Right forelimb (tissue), 1 donor: ENCODE measurements at places on chromosomes 3 and 15.

DNA sequence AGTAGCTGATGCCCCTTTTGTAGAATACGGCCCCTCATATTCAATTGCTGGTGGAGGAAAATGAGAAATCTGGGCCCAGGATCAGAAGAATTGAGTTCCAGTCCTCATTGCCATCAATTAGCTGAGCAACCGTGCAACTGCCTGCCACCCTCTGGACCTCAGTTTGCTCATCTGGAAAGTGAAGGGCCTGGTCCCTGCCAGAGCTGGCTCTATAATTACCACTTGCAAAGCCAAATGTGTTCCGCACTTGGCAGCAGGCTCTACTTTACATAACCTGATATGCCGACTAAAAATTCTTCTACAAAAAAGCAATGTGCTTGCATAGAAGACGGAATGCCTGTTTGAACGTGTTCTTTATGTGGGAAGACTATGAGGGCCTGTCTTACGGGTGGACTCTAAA is 8.6 kb upstream of the ITGB5 start:
- DNase-seq: no peak

- no peak for DNase-seq
Measured at GRCh38 chr3:135181408-135181807, 386.3 kb downstream of the EPHB1 start.

GRCh38 chr15:39497759-39498565 is 82.9 kb upstream of the THBS1 start:
- DNase-seq: no peak

DNA sequence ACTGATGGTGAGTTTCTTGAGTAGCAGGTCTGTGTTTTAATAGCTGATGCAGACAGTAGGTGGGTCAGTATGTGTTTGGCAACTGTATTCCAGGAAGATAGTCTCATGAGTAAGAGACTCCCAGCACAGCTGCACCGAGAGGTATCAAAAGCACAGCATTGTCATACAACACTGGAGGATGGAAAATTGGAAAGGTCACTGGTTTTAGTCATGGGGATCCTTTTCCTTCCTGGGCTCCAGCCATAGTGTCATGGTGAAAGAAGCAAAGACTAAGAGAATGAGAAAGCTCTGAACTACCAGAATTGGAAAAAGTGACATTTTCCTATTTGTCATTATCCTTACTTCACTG is 61.5 kb downstream of the P3H2 start:
- DNase-seq: no peak

- no peak for DNase-seq
Measured at GRCh38 chr15:68034081-68034480, 20.0 kb upstream of the PIAS1 start.

- peak; percentile 72 for DNase-seq
Measured at GRCh38 chr3:186109897-186110803, 1.3 kb upstream of the ETV5 start.

- no peak for DNase-seq
Measured at GRCh38 chr15:48646331-48646730, 822 bp upstream of the FBN1 start.

DNA sequence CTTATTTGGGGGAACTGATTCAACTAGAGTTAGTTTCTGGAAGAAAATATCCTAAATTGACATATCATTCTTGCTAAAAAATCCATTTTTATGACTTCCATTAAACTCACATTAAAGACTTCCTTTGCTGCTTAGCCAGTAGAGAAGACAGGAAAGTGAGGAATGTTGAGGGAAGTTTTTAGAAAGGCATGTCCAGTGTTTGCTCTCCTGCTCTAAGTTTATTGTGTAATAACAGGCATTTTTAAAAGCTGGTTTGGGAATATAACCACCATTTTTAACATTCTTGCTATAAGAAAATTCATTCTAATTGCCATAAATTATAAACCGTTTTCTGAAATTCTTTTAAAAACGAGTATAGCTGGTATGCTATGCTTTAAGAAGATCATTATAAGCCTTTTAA is 428.0 kb downstream of the RAP2B start:
- no peak for DNase-seq

- no peak for DNase-seq
Measured at GRCh38 chr3:197093871-197094270, 64.3 kb upstream of the MELTF start.
